ENCODE measurements at places on chromosomes 12 and 14. TPM values are rescaled to one million over a fixed set of nuclear protein-coding genes. Genes with fewer than 3 reads are reported as not detected.

Gene PLEKHA5
- 39.7 TPM for total RNA-seq

GRCh38 chr12:14310866-14311265, 54.6 kb upstream of the ATF7IP start:
- no peak for DNase-seq

Gene RNASE2
- total RNA-seq: 1.6 TPM

GRCh38 chr12:53709671-53710070, 17.6 kb downstream of the CALCOCO1 start:
- no peak for DNase-seq

Gene NPAS3
- total RNA-seq: 1.1 TPM

GRCh38 chr12:15629108-15629507, 160.1 kb downstream of the EPS8 start:
- peak; percentile 74 for DNase-seq

GRCh38 chr14:103624860-103625259, 4.2 kb upstream of the KLC1 start:
- DNase-seq: peak; percentile 53

Gene DCD
- not detected for total RNA-seq

DNA sequence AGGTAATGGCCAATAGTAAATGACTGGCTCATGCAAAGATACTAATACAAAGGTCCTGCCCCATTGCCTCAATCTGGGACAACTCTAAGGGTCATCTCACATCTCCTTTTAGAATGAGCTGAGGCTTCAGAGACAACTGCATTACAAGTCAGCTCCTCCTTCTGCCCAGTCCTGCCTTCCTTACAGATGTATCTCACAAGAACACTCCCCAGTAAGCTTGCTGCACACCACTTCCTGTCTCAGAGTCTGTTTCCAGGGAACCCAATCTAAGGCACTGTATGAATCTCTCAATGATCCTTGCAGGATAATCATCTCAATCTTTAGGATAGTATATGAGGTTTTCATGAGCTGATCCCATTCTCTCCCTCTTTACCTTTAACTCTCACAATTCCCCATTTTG, 57.8 kb upstream of the ZDHHC17 start:
- no peak for DNase-seq
